Neuronal stem cell (in vitro differentiated cells): ENCODE measurements at places on chromosomes 3 and 15.
A peak's percentile ranks its signal among the peaks of the same experiment; 100 is the strongest.

- DNase-seq: no peak
Observed at GRCh38 chr15:52348056-52348745, 52.6 kb upstream of the MYO5C start.

DNA sequence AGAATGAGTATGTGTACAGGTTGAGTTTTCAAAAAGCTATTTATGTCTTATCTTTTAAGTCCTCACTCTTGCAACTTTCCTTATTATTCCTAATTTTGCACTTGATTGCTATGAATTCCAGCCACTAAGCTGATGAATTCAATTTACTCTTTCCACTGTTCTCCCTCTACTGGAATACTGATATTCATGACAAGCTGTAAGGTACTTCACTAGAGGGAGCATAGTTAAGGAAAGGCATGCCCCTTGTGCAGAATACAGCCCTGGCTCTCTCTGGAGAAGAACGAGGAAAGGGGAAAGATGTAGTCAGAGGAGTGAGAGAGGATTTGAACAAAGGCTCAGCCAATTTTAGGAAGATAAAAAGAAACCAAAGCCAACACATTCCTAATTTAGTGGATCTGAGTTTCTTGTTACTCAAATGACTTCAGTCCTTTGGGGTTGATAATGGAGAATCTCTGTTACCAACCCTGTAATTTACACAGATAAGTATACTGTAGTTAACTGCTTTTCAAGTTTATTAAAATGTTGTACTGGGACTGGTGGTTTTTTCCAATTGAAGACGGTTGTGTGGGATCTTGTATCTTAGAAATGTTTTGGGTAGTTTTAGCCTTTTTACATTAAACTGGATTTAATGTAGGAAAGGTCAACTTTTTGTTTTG is 4.0 kb downstream of the SCAANT1 start:
- no peak for DNase-seq

GRCh38 chr15:83571820-83572707 is 81.9 kb upstream of the ADAMTSL3 start:
- DNase-seq: peak; percentile 41

- DNase-seq: no peak
Observed at GRCh38 chr15:41690636-41691035, 30.4 kb downstream of the MGA start.

DNA sequence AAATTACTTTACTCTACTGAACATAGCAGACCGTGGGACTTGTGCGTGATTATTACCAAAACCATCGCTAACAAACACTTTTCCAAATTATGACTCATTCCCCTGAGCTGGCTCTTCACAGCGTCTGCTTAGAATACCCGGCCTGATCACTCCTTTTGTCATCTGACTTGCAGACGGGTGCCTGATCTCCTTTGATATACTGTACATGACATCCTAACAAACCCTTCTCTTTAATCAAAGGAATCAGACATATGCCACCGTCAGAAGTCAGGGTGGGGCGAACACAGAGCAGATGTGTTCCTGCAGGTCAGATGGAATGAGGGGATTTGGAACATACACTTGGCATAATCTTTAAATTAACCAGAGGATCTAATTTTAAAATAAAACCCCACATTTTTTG is 48.5 kb upstream of the SH3GL3 start:
- no peak for DNase-seq

DNA sequence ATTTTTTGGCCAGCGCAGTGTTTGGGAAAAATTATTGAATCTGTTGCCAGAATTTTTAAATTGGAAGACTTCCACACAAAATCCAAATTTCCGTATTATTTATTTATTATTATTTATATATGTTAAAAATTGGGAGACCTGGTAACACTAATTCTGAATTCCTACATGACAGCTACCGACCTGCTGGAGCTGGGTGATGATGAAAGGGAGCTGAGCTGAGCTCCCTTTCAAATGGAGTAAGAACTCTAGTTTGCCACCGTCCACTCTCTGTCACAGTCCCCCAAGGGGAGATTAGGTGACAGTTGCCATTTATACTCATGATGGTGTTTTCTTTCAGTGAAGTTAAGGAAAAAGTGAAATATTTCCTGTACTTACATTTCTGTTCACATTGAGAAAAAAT is 1.4 kb downstream of the CRTC3 start:
- DNase-seq: no peak

- DNase-seq: no peak
Observed at GRCh38 chr3:149657321-149657925, 402 bp downstream of the WWTR1 start.

GRCh38 chr3:170324962-170325361 is 32.6 kb upstream of the SKIL start:
- no peak for DNase-seq

DNA sequence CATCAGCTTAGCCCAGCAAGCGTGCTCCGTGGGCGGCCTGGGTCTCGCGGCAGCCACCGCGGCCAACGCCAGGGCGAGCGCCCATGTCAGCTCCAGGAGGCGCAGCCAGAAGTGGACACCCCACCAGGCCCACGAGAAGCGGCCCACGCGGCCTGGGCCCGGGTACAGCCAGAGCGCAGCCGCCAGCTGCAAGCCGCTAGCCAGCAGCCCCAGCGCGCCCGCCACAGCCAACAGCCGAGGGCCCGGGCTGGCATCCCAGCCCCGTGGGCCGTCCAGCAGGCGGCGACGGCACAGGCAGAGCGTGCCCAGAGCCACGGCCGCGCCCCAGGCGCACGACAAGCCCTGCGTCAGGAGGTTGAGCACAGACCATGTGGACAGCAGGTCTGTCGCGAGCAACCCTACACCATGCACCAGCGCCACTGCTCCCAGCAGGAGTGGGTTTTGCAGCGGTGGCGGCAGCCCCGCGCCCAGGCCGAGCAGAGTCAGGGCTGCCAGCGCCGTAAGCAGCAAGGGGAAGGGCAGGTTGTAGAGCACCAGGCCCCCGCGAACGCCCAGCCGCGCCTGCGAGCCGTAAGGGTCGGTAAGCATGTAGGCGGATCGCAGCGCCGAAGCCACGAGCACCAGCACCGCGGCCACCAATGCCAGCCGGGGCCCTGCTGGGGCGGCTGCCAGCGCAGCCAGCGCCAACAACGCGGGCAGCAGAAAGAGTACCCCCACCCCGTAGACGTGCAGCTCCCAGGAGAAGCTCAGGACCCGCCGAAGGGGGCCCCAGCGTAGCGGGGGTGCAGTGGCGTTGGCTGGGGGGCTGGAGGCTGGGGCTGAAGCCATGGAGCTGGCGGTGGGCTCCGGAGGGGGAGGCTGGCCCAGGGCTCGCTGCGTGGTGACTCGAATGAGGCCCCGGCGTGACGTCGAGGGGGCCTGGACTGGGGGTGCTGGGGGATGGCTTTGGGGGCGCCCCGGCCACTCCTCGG is 4.9 kb downstream of the PRRT3 start:
- peak; percentile 46 for DNase-seq

GRCh38 chr15:80152180-80152895 is 461 bp upstream of the FAH start:
- peak; percentile 92 for DNase-seq

- no peak for DNase-seq
Observed at GRCh38 chr3:140386357-140387100, 291.3 kb upstream of the TRIM42 start.

GRCh38 chr3:34279901-34280300 is 481.5 kb downstream of the PDCD6IP start:
- no peak for DNase-seq

DNA sequence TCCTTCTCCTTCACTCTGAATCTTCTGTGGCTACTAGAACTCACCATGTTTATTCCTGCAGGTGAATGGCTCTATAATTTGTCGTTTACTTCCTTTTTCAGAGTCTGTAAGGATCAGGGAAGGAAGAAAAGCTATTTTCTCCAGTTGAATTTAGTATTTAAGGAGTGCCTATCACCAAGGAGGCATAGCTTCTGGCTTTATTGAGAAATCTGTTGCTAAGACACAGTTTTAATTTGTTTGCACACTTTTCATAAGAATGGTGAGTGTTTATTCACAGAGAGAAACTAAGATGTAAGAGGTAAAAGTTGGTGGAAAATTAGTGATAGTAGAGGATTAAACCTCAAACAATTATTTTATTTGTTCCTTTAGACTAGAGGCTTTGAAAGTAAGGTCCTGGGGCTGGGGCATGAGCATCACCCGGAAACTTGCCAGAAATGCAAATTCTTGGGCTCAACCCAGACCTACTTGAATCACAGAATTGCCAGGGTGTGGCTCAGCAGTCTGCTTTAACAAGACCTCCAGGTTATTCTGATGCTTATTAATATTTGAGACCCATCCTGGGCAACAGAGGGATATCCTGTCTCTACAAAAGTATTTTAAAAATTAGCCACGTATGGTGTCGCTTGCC is 461.3 kb downstream of the AGBL1 start:
- DNase-seq: no peak

GRCh38 chr15:66459818-66460615 is 37.5 kb downstream of the SNAPC5 start:
- DNase-seq: no peak

DNA sequence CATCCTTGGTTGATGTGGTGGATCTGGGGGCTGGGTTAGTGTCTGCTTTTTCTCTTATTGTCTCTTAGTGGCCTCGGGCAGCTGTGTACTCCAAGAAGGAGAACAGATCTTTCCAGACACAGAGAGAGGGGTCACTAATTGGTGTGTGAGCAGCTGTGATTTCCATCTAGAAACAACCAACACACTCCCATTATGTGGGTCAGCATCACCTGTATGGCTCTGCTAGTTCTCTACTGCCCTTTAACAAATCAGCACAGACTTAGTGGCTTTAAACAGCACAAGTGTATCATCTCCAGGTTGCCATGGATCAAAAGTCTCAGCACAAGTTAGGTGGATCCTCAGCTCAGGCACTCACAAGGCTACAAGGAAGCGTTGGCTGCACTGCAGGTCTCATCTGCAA is 156.8 kb downstream of the LRTM1 start:
- no peak for DNase-seq

DNA sequence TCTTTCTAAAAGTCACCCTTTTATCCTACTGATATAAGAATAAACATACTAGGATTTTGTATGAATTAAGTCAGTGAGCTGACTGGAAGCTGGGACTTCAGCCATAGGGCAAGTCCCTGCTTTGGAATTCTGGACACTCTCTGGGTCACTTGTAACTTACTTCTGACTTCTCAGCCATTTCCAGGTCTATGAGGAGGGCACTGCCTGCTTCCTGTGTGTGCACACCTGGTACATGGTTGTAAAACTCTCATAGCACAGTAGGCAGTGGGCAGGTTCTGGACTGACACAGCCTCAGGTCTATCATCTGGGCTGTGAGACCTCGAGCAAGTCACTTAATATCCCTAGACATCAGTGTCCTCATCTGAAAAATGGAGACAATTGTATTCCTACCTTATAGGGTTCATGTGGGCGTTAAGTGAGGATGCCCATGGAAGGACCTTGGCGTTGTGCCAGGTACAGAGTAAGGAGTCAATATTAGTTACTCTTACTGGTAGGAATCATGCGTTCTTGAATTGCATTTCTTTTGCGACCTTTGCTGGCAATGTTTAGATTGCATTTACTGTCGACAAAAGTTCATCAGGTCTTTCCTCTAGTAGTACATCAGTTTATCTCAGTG is 27.5 kb upstream of the TGM5 start:
- no peak for DNase-seq

- DNase-seq: no peak
Observed at GRCh38 chr15:101016581-101016980, 97.4 kb downstream of the LRRK1 start.

GRCh38 chr3:165082650-165083049 is 4.4 kb upstream of the SI start:
- no peak for DNase-seq

DNA sequence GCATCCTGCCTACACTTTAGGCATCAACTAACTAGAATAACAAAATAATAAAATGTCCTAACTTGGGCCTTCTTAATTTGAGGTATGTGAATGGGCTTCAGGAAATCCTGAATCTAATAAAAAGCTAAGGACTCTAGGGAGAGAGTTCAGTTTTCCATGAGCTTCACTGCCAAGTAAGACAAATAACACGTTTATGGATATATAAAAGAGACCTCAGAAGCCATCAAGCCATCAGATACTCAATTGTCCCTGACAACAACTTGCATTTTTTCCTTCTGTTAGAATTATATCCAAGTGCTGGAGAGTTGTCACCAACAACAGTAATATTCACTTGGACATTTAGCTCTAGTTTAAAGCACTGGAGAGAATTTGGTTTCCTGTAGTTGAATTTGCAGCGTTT is 102.4 kb upstream of the IGSF10 start:
- DNase-seq: no peak

DNA sequence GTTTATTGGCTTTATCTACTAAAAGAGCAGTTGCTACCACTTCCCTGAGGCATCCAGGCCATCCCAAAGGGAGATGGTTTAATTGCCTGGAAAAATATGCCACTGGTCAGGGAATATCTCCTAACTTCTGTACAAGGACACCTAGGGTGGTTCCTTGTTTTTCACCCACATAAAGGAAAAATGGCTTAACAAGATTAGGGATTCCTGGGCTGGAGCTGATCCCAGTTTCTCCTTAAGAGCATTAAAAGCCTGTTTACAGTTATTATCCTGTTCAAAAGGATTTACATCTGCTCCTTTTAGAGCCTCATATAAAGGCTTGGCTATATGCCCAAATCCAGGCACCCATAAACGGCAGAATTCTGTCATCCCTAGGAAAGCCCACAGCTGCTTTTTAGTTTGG is 70.2 kb upstream of the WNT7A start:
- no peak for DNase-seq

- no peak for DNase-seq
Observed at GRCh38 chr3:149792452-149793270, at the start of gene ANKUB1. Gene ANKUB1 (minus strand): TSS chr3:149792554. CDS start chr3:149792366, 188 bp downstream.

GRCh38 chr15:48647962-48648361 is 2.5 kb upstream of the FBN1 start:
- no peak for DNase-seq

GRCh38 chr3:2375376-2375775 is 276.7 kb downstream of the CNTN4 start:
- DNase-seq: no peak

- no peak for DNase-seq
Observed at GRCh38 chr15:40909662-40910630, 15.7 kb downstream of the VPS18 start.

DNA sequence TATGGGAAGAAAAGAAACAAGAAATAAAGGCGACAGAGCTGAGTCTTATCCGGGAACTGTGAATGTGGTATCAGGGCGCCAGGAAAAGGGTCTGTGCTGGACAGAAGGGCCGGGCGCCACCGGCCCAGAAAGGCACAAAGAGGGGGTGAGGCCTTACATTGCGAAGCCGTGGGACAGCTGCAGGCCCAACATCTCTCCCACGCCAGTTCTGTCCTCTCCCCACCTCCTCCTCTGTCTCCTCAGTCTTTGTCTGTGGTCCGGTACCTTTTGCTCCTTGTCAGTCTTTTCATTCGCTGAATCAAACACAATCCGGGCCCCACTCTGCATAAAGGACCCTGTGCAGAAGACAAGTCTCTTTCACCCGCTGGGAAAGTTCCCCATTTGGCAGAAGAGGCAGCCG is 81.8 kb downstream of the LRIG1 start:
- DNase-seq: no peak
